ENCODE measurements at places on chromosomes 4 and X. TPM values are rescaled to one million over a fixed set of nuclear protein-coding genes. Genes with fewer than 3 reads are reported as not detected.

DNA sequence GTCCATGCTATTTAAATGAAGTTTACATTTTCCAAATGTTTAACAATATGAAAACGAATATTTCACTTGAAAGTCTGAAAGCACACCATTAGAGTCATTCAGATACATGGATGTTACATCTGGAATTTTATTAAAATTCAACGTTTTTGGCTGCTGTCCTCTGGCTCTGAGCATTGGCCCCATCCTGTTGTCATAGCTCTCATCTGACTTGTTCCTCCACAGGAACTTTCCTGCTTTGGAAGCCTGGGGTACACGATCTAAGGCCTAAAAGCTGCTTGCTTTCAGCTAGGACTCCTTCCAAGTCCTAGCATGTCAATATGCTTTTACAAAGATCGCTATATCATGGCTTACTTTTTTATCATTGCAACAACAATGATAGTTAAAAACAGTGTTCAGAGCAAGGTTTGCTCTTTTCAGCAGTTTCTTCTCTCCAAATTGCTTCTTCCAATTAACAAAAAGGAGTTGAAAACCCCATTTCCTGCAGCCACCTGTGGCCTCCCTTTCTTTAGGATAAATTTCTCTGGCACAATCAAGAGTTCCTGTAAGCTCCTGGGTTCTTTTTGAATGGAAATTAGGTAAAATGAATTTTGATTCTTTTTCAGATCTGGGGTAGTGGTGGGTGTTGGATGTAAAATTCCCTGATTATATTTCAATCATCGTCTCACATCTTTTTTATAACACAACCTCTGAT is 413.4 kb upstream of the AGA start:
- DNase-seq: no peak

DNA sequence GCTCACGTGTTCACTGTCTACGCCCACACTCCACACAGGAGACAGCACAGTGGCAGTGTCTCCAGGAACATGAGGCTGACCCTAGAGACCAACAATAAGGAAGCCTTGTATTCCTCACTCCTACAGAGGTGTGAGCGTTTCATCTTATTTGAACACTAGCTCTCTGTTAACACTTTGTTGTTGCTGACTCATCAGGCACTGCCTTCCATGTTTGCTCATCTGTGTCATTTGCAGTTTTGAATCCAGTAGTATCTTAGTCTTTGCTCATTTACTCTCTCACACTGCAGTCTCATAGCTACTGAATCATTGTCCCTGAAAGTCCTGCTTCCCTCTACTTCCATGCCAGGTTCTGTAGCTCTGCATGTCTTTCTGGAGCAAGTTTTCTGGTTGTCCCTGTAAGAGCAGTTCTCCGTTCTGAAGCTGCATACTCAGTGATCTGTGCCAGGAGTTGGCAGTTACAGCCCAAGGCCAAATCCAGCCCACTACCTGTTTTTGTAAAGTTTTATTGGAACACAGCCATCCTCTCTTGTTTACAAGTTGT is 80.3 kb upstream of the DCLK2 start:
- no peak for DNase-seq

DNA sequence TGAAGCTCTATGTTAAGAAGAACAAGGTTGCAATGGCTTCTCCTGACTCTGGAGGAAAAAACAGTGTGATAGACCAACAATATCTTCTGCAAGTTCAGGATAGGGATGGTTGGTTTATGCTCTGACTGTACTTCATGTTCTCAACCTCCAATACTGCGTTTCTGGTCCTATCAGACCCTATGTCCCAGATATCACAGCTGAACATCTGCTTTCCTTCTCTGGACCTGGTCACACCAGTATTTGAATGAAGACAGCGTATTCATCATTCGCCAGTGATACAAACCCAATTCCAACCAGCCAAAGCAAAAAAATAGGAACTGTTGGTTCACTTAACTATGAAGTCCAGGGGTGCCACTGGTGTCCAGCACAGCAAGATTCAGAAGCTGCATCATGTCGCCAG is 124.5 kb upstream of the KLF3 start:
- no peak for DNase-seq

Gene HTRA3
- total RNA-seq: 17.5 TPM

Measured in ureter (tissue), 1 donor.